ENCODE measurements at places on chromosomes 16 and 17. TPM values are rescaled to one million over a fixed set of nuclear protein-coding genes. Genes with fewer than 3 reads are reported as not detected.

Gene KRT24
- total RNA-seq: not detected

Gene ATP2A3
- total RNA-seq: 75.5 TPM

Gene C16orf46
- not detected for total RNA-seq

Gene RGS11
- total RNA-seq: 0.10 TPM

Gene HLF
- total RNA-seq: 0.79 TPM

Gene CHD9NB
- 0.19 TPM for total RNA-seq

Gene RRAD
- 0.25 TPM for total RNA-seq

Gene WFIKKN1
- 0.10 TPM for total RNA-seq

Gene SPATA32
- total RNA-seq: 0.12 TPM

Gene PPY
- not detected for total RNA-seq

Gene PRSS33
- 0.12 TPM for total RNA-seq

Gene BFAR
- total RNA-seq: 44.6 TPM

Gene MYH1
- not detected for total RNA-seq

Gene PKMYT1
- 128 TPM for total RNA-seq

Gene HOXB6
- total RNA-seq: not detected

Gene SMIM36
- not detected for total RNA-seq

Gene SSTR5
- total RNA-seq: not detected

Gene SLC5A10
- not detected for total RNA-seq

Gene CHST4
- total RNA-seq: not detected

Gene AANAT
- total RNA-seq: not detected

Gene UNC45B
- total RNA-seq: 0.15 TPM

Gene BICDL2
- not detected for total RNA-seq

Gene PIPOX
- total RNA-seq: 2.5 TPM

Gene GCGR
- total RNA-seq: not detected

Gene KRT37
- total RNA-seq: not detected

Gene VTN
- total RNA-seq: not detected

Gene CCDC200
- total RNA-seq: not detected

Gene EME1
- 69.8 TPM for total RNA-seq

Gene ZG16
- not detected for total RNA-seq

Gene FOXK2
- total RNA-seq: 51.4 TPM

Gene CACNG5
- not detected for total RNA-seq

Gene ARL5C
- not detected for total RNA-seq

Gene DLX4
- 0.67 TPM for total RNA-seq

Gene MLX
- total RNA-seq: 24.7 TPM

Gene TGFB1I1
- total RNA-seq: not detected

Gene TM4SF5
- total RNA-seq: not detected

Gene G6PC1
- total RNA-seq: not detected

Gene GOSR2
- total RNA-seq: 38.1 TPM

Gene PTX4
- not detected for total RNA-seq

Gene NGFR
- total RNA-seq: 0.12 TPM

Gene TP53TG3B
- total RNA-seq: not detected

Gene QPRT
- total RNA-seq: 9.2 TPM

Gene SLC38A8
- not detected for total RNA-seq

Gene MMP25
- total RNA-seq: 0.37 TPM

Gene MFSD6L
- total RNA-seq: not detected
